ENCODE measurements at places on chromosomes 12 and 14.

DNA sequence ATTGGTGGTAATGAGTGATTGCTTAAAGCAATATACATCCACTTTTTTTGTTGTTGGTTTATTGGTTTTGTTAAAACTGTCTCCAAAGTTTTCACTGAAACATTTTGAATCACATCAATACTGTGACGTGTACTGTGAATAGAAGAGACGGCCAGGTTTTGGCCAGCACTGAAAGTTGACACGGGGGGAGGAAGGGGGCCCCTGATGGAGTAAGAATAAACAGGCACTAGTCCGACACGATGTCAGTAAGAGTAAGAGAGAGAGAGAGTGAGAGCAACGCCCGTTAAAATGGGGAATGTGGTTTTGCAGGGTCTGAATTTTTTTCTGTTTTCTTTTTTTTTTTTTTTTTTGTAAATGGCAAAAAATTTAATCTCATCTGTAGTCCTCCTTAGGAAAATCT, 14.7 kb downstream of the PEBP1 start:
- no peak for DNase-seq

- DNase-seq: no peak
Observed at GRCh38 chr12:97638739-97639138, 176.1 kb downstream of the RMST start.

DNA sequence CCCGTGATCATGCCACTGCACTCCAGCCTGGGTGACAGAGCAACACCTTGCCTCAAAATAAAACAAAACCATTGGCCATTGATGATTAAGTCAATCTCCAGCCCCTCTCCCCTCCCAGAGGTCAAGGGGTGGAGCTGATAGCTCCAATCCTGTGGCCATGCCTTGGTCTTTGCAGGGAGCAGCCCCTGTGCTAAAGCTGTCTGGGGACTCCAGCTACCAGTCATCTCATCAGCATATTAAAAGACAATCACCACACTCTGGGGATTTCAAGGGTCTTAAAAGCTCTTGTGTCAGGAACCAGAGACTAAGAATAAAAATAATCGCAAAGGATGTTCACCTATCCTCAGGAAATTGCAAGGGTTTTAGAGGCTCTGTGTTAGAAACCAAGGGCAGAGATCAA, 30.6 kb downstream of the HCAR2 start:
- no peak for DNase-seq

DNA sequence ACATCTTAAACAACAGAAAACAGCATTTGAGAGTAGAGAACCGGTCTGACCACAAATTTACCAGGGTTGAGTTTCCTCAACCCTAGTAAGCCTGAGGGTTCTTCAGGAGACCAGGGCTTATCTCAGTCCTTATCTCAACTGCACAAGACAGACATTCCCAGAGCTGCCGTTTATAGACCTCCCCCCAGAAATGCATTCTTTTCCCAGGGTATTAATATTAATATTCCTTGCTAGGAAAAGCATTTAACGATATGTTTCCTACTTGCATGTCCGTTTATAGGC, 12.3 kb downstream of the TMEM117 start:
- no peak for DNase-seq

- peak; percentile 49 for DNase-seq
Observed at GRCh38 chr12:80627782-80628181, 79.7 kb upstream of the MYF6 start.

- DNase-seq: no peak
Observed at GRCh38 chr12:124201248-124201647, 93.6 kb upstream of the RFLNA start.

DNA sequence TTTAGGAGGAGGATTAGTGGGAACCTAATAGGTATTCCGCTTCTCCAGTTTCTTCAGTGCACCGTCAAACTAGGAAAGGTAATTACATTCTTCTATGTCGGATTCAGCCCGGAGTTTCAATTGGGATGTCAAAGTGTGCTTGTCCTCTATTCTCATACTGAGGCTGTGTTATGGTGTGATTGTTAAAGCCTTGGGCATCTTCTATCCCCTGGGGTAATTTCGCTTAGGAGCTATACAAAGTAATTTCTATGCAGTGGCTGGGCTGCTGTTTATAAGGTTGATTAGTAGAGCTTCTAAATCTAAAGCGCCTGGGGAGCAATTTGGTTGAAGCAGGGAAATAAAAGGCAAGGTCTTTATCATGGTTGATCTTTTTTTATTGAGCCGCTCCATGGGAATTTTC, 399.6 kb downstream of the ZFP36L1 start:
- DNase-seq: no peak

GRCh38 chr12:50203691-50204090, 36.5 kb upstream of the CERS5 start:
- DNase-seq: no peak

GRCh38 chr12:98424726-98425401, 90.5 kb upstream of the TMPO start:
- DNase-seq: peak; percentile 76

GRCh38 chr12:47100160-47100559, 20.4 kb upstream of the AMIGO2 start:
- DNase-seq: no peak

DNA sequence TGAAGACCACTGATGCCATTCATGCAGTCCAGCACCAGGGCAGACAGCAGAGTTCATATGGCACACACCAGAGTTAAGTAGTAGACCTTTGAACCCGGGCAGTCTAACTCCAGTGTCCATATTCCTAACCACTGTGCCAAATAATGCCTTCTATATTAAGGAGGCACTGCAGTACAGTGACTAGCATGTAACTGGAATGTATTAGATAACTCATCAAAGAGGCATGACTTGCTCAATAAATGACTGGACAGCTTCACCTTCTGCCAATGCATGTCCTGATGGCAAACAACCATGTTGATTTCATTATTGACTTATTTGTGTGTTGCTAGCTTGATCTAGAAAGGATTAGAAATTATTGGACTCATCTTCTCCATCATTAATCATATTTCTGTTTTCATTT, 40.2 kb downstream of the DACT1 start:
- peak; percentile 12 for DNase-seq

DNA sequence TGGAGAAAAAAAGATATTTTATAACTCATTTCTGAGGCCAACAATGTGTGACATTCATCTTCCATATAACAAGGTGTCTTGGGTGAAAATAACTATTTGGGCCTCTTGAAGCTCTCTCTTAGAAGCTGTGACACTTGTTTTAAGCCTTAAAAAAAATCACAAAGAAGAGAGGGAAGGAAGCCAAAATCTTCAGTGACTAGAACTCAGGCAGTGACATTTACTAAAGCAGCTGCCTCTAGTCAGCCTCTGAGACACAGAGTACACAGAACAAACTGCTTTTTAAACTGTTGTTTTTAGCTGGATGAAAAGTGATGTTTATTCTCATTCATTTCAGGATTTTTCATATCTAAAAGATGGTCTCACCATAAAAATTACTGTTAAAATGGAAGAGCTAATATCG, 793.6 kb downstream of the GALC start:
- no peak for DNase-seq

DNA sequence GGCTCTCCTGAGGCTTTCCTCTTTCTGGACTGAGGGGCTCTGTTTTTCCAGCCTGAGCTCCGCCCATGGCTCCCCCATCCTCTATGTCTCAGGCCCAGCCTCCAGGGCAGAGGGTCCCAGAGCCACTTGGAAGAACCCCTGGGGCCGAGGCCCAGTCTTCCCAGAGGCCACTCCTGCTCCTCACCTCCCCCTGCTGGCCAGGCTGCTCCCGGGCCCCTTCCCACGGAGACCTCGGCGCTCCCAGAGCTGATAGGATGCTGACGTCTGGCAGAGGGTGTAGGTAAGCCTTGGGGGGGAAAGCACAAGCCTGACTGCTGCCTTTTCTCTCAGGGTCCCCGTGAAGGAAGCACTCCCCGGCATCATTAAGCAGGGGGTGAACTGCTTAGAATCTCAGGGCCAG, 51.4 kb downstream of the ERH start:
- DNase-seq: peak; percentile 38

DNA sequence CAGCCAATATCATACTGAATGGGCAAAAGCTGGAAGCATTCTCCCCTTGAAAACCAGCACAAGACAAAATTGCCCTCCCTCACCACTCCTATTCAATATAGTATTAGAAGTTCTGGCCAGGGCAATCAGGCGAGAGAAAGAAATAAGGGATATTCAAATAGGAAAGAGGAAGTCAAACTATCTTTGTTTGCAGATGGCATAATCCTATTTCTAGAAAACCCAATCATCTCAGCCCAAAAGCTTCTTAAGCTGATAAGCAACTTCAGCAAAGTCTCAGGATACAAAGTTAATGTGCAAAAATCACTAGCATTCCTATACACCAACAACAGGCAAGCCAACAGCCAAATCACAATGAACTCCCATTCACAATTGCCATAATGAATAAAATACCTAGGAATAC, 21.0 kb upstream of the ANP32D start:
- no peak for DNase-seq

- DNase-seq: no peak
Observed at GRCh38 chr14:47210099-47210498, 465.3 kb downstream of the MDGA2 start.

- no peak for DNase-seq
Observed at GRCh38 chr12:111310076-111310870, 58.6 kb downstream of the PHETA1 start.

DNA sequence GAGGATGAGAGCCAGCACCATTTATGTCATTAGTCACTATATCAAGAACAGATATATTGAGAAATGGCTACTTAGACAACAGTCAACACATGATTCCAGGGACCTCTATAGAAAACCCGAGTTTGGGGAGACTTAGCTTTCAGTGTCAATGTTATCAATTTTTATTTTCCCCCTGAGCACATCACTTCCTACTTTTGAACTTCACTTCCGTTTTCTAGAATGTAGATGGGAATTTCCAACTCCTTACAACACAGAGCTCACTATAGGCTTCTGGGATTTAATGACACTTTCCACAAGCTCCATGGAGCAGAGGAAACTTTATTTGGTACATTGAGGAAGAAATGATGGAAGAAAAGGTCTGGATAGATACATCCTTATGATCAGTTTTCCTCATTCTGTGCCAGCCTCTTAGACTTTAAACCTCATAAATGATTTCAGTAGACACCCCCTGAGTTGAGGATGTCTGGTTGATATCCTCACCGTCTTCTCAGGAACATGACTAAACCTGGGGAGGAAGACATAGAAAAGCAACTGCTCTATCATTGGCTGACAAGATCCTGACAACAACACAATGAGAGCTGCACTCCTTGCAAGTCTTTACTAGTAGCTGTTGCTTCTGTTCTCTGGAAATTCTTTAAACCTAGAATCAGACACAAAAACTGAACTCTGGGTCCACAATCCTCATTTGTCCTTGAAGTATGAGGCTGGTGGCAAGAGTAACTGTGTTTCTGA, 449.4 kb upstream of the OR4E1 start:
- DNase-seq: no peak

GRCh38 chr14:100590726-100591452, 3.7 kb upstream of the BEGAIN start:
- DNase-seq: no peak

DNA sequence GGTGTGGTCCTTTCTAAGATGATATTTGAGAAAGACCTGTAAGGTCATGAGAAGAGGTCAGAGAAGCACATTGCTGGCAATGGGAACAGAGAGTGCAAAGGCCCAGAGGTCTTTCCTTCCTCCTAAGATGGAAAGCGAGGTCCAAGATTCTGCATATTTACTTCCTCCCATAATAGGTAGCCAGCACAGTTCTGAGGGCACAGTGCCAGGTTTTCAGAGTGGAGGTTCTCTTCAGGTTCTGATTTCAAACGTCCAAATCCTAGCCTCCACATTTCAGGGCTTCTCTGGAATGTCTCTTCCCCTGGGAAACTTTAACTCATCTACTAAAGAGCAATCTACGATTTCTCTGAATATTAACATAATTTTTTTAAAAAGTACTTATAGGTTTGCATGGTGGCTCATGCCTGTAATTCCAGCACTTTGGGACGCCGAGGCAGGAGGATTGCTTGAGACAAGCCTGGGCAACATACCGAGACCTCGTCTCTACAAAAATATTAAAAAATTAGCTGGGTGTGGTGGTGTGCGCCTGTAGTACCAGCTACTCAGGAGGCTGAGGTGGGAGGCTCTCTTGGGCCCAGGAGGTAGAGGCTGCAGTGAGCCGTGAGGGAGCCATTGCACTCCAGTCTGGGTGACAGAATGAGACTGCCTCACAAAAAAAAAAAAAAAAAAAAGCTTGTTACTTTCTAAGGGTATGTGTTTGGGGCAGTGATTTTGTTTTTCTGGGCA, 526 bp upstream of the MRPL42 start:
- DNase-seq: no peak
